ENCODE measurements at places on chromosomes 2 and 18.

GRCh38 chr2:201148434-201148990, 32.5 kb downstream of the CFLAR start:
- DNase-seq: no peak

- DNase-seq: no peak
Observed at GRCh38 chr2:143801561-143801960, 672.3 kb downstream of the ARHGAP15 start.

GRCh38 chr2:190050001-190050400, 12.5 kb downstream of the MSTN start:
- no peak for DNase-seq

- DNase-seq: no peak
Observed at GRCh38 chr2:101986804-101987740, 4.7 kb upstream of the IL1R2 start.

DNA sequence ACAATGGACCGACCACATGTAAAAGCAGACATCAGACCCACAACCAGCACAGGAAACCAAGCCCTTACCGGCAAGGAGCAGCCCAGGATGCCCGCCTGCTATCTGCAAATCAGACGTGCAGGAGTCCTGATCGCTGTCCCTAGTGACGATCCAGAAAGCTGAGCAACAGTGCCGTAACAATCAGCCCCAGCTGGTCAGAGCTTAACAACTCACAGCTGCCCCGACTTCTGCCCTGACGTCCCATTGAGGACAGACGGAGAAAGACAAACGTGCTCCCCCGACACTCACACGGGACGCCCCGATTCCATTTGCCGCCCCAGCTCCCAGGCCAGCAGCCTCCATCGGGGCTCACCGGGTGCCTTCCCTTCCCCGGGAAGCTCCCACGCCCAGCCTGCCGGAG, 39.8 kb upstream of the PXDN start:
- no peak for DNase-seq

GRCh38 chr2:77009307-77009706, 512.9 kb downstream of the LRRTM4 start:
- no peak for DNase-seq

DNA sequence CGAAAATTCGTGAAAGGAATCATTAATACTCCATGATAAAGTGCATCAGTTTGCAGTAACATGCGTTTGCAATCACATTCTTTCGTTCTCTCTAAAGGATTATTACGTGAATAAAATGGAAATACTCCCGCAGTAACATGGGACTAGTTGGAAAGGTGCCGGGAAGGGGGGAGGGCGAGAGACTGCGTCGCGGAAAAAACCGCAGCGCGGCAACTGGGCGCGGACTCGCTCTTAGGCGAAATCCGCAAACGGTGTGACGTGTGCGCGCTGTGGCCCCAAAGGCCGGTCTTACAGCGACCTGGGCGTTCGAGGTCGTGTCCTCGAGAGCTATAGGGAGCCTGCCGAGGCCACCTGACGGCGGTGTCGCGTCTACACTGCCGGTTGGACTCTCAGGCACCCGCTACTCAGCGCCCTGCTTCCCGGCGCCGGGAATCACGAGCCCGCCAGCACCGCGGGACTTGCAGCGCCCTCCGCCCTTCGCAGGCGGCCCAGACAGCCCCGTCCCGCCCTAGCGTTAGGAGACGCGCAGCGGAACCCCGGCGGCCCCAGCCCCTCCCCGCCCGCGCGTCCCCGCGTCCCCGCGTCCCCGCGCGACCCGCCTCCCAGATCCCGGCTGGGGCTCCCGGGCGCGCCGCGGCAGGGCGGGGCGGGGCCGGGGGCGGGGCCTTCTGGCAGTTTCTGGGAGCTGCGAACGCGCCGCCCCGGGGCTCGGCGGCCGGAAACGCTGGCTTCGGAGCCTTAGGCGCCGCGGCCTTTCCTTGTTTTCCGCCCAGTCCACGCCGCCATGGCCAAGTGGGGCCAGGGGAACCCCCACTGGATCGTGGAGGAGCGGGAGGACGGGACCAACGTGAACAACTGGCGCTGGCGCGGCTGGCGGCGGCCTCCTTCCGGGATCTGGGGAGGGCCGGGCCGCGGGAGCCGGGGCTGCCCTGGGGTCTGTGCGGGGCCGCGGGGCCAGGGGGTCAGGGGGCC, 15.1 kb downstream of the C2orf74 start:
- DNase-seq: peak; percentile 96

GRCh38 chr2:214311931-214312749, 98.7 kb upstream of the VWC2L start:
- DNase-seq: no peak

- DNase-seq: no peak
Observed at GRCh38 chr18:44048846-44049245, 631.8 kb upstream of the SETBP1 start.

DNA sequence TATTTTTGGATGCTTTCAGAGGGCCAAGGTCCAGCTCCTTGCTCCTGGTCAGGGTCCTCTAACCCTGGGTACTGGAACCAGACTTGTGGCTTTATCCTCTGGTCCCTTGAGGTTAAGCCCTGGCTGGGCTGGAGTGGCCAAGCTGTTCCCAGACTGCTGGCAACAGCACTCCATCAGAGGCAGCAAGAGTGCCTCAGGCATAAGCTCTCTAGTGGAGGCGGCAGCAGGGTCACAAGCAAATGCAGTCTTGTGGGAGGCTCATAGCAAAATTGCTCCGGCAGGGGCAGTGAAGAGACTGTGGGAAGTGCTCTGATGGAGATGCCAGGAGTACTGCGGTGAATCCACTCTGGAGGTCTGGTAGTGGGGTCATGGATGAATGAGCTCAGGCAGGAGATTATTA, 128.9 kb upstream of the OTOS start:
- DNase-seq: no peak

- no peak for DNase-seq
Observed at GRCh38 chr2:198596985-198597384, 792.6 kb downstream of the PLCL1 start.

DNA sequence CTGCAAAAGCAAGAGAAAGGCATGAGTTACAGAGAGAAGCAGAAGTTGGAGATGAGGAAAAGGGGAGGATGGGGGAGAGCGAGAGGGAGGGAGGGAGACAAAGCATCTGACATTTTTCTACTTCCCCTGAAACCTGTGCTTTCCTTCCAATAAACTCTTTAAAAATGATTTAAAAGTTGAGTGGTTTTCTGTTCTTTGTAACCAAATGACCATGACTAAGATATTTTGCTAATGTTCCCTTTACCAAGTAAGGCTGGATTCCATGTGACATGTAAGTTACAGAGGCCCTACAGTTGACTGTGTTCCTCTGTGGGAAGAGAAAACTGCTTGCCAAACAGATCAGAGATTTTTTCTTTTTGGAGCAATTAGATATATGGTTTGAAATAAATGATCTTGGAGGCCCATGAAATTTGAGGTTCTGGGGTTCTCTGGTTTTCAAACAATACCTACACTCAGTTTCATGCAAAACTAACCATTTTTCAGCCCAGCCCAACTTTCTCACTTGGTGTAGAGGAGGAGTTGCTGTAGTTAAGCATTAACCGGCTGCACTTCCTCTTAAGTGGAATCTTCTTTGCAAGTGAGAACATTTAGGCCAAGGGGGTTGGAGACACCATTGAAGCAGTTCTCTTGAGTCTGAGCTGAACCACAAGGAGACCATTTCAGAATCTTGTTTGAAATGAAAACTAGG, 34.5 kb downstream of the INSIG2 start:
- peak; percentile 54 for DNase-seq

GRCh38 chr2:239286901-239287300, 113.9 kb downstream of the HDAC4 start:
- no peak for DNase-seq

- DNase-seq: no peak
Observed at GRCh38 chr18:31205273-31205672, 42.6 kb upstream of the DSC1 start.

- DNase-seq: no peak
Observed at GRCh38 chr2:205079173-205079572, 533.9 kb downstream of the PARD3B start.

DNA sequence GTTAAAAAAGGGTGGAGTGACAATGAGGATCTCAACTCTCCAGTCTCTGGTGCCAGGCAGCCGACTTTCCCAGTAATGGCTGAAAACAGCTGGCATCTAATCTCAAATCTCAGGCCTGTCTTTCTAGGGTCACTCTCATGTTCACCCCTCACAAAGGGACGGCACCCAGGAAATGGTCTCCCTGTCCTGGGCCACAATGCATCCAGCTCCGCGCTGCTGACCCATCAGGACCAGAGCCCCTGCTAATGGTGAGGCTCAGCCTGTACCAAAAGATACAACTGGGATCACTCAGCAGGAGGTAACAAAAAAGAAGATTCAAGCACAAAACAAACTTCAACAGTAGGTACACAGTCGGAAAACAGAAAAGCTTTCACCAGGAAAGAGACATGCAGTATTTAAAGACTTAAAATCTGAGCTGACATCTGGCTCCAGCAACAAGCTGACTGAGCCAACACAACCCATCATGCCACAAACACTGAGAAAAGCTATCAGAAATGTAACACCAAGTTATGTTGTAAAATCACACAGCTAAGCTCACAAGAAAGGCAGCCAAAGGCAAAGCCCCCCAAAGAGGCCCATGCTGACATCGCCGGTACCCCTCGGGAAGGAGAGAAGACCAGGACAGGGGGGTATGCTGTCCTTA, 13.6 kb upstream of the KIDINS220 start:
- no peak for DNase-seq

DNA sequence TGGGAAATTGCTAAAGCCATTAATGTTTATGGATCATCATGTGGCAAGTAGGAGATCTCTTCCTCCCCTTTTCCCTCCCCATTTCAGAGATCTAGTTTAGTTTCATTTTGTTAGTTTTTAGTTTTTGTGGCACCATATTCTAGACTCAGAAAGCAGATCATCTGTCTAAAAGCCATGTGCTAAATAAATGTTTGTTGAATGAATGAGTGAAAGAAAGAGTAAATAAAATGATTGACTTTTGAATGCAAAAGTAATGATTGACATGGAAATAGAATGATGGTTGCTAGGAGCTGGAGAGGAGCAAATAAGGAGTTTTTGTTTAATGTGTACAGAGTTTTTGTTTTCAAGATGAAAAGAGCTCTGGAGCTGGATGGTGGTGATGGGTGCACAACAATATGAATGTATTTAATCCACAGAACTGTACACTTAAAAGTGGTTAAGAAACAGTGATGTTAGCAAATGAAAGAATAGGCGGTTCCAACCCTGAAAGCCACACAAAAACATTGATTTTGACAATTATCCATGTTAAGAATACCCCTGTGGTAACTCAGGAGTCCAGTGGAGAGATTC, 23.6 kb downstream of the TMEM178A start:
- DNase-seq: no peak

GRCh38 chr2:236935083-236935482, 150.6 kb upstream of the COPS8 start:
- no peak for DNase-seq

- DNase-seq: peak; percentile 77
Observed at GRCh38 chr2:31049916-31050588, 88.2 kb downstream of the GALNT14 start.

DNA sequence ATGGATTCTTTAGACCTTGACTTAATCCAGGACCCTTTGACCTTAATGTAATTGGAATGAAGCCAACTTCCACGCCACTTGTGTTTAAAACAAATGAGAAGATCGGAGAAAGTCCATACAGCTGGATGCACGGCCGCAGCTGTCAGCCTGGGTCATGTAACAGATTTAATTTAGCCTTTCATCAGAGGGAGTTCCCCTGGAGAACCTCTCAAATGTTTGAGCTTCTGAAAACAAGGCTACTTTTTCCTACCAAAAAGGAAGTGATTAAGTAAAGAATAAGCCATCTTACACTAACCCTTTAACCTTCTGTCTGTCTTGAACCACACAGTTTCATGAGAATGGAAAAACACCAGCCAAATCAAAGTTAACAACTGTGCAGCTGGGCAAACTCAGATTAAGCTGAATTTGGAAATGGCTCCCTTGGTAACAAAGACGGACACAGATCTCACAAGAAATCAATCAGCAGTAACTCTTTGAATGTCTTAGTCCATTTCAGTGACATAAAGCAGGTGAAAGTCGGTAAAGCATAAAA, 103.6 kb downstream of the DOCK10 start:
- no peak for DNase-seq

- DNase-seq: peak; percentile 49
Observed at GRCh38 chr2:210503001-210503623, 26.6 kb upstream of the LANCL1 start.

- DNase-seq: no peak
Observed at GRCh38 chr2:17573085-17573803, 32.7 kb downstream of the VSNL1 start.

GRCh38 chr2:238929242-238930081, 81.6 kb downstream of the TWIST2 start:
- peak; percentile 76 for DNase-seq

DNA sequence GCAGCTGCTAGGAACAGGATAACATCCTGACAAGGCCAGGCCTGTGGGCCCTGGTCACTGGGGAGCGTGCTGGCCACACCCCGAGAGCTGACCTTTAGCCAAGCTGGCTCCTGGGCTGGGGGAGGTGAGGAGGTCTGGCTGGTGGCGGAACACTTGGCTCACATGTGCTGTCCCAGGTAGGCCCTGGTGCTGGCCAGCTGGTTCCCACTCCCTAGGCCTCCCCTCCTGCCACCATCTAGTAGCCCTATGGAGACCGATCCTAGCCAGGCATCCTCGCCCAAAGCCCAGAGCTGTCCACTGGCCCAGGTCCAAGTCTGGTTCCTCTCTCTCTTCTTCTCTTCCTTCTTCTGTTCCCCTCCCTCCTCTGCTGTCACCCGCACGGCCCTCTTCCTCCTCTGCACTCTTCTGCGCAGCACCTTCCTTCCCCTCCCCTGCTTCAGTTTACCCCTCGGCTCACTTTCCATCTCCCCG, 52.4 kb downstream of the TNS1 start:
- peak; percentile 42 for DNase-seq

DNA sequence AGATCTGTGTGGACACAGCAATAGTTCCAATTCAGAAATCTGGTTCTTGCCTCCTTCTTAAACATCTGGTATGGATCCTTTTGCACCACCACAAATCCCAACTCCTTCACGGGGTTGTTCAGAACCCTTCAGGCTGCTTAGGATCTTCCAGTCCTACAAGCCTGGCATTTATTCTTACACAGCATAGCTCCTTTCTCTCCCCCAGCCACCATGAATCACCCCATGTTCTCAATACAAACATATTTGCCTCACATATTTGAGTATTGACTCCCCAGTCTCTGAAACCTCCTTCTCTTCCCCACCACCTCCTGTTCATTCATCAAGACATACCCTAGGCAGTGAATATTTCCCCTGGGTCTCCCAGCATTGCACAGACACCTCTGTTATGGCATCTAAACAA, 155.2 kb downstream of the ALK start:
- no peak for DNase-seq

- DNase-seq: no peak
Observed at GRCh38 chr2:158321264-158321663, 135.3 kb downstream of the CCDC148 start.

GRCh38 chr2:79621755-79622154, 108.9 kb downstream of the CTNNA2 start:
- DNase-seq: no peak

DNA sequence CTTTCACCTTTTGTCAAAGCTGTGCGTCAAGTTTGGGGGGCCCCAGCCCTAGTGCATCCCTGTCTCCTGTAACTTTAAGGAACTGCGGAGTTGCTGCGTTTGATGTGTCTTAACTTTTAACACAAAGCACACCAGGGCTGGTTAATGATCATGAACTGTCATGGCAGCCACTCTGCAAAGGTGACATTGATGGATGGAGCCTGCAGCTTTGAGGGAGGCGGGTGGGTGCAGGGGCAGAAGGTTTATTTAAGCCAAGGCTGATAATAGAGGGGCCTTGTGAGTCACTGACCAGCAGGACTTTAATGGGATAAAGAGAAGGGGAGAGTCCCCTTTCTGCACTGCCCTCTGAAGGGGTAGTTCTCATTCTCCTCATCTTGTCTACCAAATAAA, 190.2 kb upstream of the GATA6 start:
- no peak for DNase-seq

- no peak for DNase-seq
Observed at GRCh38 chr2:3198119-3198518, 179.5 kb downstream of the EIPR1 start.
